ENCODE measurements at places on chromosomes 2 and 18.

DNA sequence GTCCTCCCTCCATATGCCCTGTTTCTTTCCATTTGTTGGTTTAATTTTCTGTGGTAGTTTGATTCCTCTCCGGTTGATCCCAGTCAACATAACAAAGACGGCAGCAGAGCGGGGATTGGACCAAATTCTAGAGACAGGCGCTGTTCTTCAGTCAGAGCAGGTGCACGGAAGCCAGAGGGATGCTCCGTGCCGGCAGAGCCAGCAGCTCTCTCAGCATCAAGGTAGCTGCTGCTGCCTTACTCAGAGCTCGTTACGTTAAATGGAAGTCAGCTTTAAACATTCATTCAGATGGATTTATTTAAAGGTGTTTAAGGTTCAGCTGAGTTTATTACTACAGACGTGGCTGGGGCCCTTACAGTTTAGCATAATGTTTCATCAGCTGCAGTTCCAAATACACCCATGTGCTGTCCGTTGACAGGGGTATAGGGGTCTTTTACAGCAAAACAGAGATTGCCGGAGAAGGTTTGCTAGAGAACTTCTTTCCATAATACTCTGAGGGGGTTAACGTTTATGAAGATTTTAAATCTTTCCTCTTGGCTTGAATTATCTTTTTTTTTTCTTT, 497.2 kb upstream of the PIK3C3 start:
- no peak for DNase-seq

- no peak for DNase-seq
These were observed 86.6 kb downstream of the ITGB1BP1 start for GRCh38 chr2:9336576-9337314.

GRCh38 chr2:5798084-5798483, 105.9 kb downstream of the SOX11 start:
- no peak for DNase-seq

- DNase-seq = no peak
These were observed 2.3 kb upstream of the NBAS start for GRCh38 chr2:15563227-15564100.

DNA sequence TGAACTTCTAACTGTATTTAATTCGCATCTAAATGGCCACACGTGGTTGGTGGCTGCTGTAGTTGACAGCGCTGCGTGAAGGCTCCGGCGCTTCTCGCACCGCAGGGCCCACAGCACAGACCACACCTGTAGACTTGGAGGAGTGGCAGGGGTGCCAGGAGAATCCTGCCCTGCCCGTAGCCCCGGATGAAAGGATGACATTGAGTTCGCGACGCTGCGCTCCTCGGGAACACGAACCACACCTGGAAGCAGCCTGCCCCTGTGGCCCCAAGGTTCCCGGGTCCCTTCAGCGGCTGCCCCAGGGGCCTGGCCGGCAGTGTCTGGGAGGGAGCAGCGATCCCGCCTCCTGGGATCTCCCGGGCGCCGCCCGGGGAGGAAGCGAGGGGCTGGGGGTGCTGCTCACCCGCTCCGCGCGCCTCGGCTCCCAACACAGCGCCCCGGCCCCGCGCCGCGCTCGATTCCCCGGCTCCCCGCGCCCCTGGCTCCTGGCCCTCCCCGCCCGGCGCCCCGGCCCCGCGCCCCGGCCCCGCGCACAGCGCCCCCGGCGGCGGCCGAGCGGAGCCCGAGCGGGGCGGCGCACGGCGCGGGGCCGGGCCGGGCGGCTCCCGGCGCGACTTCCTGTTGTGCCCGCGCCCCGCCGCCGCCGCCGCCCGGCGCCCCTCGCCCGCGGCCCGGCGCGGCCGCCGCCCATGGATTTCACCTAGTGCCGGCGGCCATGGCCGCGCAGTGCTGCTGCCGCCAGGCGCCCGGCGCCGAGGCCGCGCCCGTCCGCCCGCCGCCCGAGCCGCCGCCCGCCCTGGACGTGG, at the start of gene RNPEPL1:
TSS of gene RNPEPL1 (plus strand) at position 613 of the 806 bp plus-strand sequence. CDS start at position 716, 103 bp downstream.
- no peak for DNase-seq

DNA sequence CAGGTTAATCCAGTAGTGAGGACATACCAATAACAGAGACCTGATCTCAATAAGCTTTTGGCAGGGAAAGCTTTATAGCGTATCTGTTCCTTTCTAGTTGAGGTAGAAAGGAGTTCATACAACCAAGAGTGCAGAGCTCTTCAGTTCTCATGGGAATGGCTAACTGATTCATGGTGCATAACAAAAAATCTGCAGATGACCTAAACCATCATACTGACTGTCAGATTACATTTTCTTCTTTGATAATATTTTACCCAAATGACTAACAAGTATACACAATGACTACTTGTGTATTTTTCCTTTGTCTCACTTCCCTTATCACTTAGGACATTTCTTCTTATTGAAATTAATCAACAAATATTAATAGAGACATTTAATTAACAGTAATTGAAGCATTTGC, 140.0 kb upstream of the SERTAD2 start:
- no peak for DNase-seq

DNA sequence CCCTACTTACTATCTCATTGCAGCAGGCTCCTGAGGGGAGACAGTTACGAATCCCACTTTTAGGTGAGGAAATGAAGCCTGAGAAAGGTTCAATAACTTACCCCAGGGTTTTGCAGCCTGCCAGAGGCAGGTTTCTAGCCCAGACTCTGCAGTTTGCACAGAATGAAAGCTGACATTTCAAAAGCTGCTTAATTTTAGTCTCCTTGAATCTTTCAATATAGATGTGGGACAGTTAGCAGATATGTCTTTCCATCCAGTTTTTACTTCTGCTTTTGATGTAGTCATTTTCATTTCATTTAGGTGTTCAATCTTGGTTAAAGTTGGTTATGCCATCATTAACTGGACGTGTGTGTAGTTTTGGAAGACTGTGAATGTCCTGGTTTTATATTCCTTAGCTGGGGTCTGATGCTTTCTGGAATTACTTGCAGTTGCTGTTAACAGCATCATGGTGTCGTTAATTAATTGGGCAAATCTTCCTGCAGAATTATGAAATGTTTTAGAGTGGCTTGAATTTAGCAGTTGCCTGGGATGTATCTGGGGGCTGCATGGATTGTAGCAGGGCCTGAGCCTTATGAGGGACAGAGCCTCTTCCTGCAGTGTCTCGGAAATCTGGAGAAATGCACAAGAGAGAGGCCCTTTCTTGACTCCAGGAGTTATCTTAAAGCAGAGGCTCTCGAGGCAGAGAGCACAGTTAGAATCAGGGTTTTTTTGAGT, 100.8 kb downstream of the ZNF532 start:
- DNase-seq = no peak

DNA sequence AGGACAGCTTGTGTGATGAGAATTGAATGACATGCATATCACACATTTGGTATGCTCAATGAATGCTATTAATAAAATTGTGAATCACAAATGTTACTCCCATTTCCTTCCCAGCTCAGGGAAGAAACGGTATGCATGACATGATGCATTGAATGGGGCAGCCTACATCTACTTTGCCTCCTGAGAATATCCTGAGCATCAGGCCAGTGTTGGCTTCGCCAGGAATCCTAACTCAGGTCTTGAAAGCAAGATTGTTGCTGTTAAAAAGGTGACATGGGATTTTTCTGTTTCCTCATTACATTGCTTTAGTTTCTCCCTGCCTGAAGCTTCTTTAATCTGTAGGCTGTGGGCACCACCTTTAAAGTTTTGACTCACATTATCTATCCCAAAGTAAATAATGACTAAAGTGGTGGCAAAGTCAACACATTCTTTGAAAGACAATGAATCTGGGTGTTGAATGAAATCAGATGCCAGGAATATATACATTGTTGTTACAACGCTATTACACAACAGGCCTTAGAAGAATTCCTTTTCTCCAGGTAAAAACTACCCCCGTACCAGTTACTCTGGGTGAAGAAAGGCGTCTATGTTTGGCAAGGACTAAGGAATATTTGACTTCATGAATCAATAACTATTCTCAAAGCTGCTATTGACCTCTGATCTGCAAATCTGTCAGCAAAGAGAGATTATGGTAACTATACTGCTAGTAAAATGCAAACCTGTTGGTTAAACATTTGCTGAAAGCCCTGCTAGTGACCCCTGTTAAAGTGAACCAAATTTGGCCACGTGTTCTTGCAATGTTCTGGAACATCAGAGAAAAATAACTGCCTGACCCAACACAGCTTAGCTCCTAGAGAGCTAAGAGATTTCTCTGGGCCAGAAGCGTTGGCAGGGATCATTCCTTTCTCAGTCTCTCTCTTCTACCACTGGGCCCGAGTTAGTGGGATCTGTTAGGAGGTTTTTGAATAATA, 30.5 kb upstream of the NEDD4L start:
- DNase-seq = no peak

DNA sequence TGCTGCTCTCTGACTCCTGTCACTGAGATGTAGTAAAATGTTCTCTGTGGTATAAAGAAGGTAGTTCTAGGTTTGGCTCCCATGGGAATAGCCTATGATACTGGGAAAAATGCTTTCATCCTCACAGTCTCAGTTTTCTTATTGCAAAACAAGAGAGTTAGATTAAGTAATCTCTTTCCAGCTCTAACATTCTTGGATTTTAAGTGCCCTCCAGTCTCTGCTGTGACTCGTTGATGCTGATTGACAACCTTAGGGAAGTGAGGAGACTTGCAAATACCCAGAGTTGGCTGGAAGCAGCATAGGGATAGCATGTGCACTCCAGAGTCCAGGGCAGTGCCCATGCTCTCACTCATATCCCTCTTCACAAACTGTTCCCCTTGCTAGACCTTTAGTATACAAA, 534.9 kb downstream of the SLC4A3 start:
- no peak for DNase-seq

Measured in activated naive CD4-positive, alpha-beta T cell treated with anti-CD3 and anti-CD28 coated beads, Interleukin-2, amount 50 U/mL, for 72 hours (primary cell).